Panc1 (cell line): ENCODE measurements at places on chromosomes 4 and X. TPM values are rescaled to one million over a fixed set of nuclear protein-coding genes. Genes with fewer than 3 reads are reported as not detected.

CXCL1 gene
- total RNA-seq, result 12.8 TPM

GLRA2 gene
- not detected for total RNA-seq

UNC5C gene
- 8.2 TPM for total RNA-seq

GPR82 gene
- total RNA-seq, result not detected

SSX4B gene
- total RNA-seq, result 0.15 TPM

SMIM31 gene
- total RNA-seq, result not detected

FABP2 gene
- total RNA-seq, result not detected

FAM184B gene
- total RNA-seq, result 0.03 TPM

NIPAL1 gene
- 0.82 TPM for total RNA-seq

BST1 gene
- 3.0 TPM for total RNA-seq

SATL1 gene
- not detected for total RNA-seq

PSAPL1 gene
- total RNA-seq, result not detected

FAT4 gene
- total RNA-seq, result 11.8 TPM

QRFPR gene
- not detected for total RNA-seq

EDNRA gene
- 0.13 TPM for total RNA-seq

SCD5 gene
- 2.0 TPM for total RNA-seq

RGN gene
- 3.4 TPM for total RNA-seq

WDR19 gene
- total RNA-seq, result 16.0 TPM

PAGE2B gene
- total RNA-seq, result not detected

TMPRSS11D gene
- not detected for total RNA-seq

HSD17B10 gene
- total RNA-seq, result 216 TPM

WNK3 gene
- not detected for total RNA-seq

SYTL5 gene
- 0.08 TPM for total RNA-seq

CSAG1 gene
- total RNA-seq, result not detected

SLC10A6 gene
- total RNA-seq, result not detected

SRPK3 gene
- 1.6 TPM for total RNA-seq

FAM149A gene
- total RNA-seq, result 0.13 TPM

CAPN6 gene
- 0.08 TPM for total RNA-seq

SHROOM4 gene
- total RNA-seq, result 0.13 TPM

XAGE1A gene
- total RNA-seq, result not detected

NEXMIF gene
- not detected for total RNA-seq

SPIN4 gene
- 11.4 TPM for total RNA-seq

PAGE2 gene
- not detected for total RNA-seq

TBC1D14 gene
- total RNA-seq, result 36.3 TPM

POF1B gene
- 0.08 TPM for total RNA-seq

RHOXF2B gene
- total RNA-seq, result 0.10 TPM

ABRAXAS1 gene
- total RNA-seq, result 8.3 TPM

UGT2A1 gene
- not detected for total RNA-seq

RIPPLY1 gene
- not detected for total RNA-seq
